Right kidney (tissue), 9 donors: ENCODE measurements at places on chromosomes 12 and 14.

DNA sequence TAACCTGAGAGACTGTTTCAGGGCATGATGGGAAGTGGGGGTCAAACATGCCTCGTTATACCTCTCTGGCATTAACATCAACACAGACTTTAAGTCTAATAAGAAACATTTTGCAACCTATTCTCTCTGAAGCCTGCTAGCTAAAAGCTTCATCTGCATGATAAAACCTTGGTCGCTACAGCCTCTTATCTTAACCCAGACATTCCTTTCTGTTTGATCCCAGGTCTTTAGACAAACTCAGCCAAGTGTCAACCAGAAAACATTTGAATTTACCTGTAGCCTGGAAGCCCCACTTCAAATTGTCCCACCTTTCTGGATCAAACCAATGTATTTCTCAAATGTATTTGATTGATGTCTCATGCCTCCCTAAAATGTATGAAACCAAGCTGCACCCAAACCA is 9.1 kb downstream of the PPP2R3C start:
- no peak for DNase-seq

GRCh38 chr12:66453844-66454243 is 151.6 kb downstream of the HELB start:
- no peak for DNase-seq

DNA sequence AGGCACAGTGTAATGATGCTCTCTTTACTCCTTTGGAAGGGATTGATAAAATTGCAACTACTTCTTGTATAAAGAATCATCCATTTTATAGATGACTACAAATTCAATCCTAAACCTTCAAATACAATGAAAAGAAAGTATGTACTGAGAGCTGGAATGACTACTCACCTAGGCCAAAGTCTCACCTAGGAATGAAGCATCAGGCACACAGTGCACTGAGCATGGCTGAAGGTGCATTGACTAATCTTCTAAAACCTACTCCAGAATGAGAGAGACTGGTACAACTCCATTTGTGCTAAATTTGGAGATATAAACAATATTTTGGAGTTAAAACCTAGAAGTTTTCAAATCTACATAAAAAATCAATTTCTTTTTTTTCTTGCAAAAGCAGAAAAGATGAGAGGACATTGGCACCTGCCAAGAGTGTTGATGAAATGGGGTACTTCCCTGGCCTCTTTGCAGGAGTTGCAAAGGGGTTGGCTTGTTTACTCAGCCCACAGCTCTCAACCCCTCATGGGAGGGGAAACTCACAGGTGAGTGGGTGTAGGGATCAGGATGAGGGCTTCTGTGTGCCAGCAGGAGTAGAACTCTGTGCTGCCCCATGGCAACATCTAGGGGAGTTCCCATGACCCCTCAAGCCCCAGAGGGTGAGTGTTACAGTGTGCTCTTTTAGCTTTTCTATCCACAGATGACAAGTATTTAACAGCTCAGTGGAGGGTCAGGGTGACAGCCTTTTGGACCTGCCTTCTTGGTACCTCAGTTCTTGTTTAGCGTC is 31.3 kb downstream of the CLECL1 start:
- DNase-seq: no peak

DNA sequence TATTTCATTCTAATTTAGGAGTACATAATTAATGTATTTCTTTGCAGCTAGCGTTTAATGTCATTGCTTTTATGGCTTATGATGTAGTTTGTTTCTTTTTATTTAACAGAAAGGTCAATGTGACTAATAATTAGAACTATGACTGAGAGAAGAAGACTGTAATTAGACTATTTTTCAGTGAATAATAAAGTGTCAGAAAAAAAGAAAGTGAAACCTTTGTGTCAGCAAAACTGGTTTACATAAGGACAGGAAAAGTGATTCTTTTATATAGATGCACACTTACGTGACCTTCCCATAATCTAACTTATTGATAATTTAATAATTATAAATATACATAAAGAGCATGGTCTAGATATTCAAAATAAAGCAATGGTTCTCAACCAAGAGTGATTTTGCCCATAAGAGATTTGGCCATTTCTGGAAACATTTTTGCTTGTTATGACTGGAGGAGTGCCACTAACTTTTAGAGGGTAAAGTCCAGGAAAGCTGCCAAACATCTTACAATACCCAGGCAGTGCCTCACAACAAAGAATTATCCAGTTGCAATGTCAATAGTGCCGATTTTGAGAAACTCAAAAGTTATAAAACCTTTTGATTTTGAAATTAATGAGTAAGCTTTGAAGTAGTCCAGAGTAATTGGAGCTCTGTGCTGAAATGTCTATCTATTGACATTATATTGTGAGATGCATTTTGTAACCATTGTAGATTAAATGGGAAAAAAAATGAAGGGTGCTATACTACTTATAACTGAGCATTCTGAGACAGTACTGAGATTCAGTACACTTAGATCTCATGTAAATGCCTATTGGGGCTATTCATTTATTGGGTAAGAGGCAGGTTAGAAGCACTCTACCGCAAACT is 227.1 kb downstream of the C12orf50 start:
- DNase-seq: no peak

GRCh38 chr12:29971446-29971845 is 187.7 kb upstream of the TMTC1 start:
- no peak for DNase-seq

GRCh38 chr12:69676257-69677012 is 22.7 kb downstream of the BEST3 start:
- no peak for DNase-seq

- no peak for DNase-seq
These were observed 140.7 kb upstream of the PWP1 start for GRCh38 chr12:107544937-107545336.
